ENCODE measurements at places on chromosomes 2 and 18.

DNA sequence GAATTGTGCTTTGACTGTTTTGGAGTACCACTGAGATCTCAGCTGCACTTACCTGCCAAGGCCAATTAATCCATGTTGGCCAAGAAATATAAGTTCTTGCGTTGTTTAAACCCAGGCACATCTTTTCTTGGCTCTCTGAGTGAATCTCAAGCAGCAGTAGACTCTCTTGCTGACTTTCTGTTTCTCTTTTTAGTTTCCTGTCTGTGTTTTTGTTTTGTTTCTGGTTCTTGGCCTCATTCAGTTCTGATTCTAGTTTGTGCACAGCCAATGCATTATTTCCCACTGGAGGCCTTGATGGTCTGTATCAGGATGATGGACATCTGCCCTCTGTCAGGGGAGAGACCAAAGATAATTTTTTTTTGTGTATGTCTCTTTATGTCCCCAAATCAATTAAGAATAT is 379.4 kb downstream of the CDH2 start:
- DNase-seq: no peak

DNA sequence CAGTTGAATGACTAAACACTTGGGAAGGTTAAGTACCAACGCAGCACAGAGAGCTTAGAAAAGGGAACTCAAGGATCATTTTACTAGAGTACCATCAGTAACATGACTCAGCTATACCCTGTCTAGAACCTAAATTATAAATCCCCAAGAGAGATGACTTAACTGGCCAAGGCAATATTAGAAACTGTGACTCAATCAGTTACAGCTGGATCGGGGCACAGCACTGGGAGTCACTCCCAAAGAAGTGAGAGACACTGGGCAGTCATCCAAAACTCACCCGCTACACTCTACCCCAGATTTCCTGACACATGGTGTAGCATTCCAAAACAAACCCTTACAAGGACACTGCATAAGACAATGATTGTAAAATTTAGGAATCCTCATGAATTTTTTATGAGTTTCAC is 17.7 kb downstream of the IWS1 start:
- no peak for DNase-seq

DNA sequence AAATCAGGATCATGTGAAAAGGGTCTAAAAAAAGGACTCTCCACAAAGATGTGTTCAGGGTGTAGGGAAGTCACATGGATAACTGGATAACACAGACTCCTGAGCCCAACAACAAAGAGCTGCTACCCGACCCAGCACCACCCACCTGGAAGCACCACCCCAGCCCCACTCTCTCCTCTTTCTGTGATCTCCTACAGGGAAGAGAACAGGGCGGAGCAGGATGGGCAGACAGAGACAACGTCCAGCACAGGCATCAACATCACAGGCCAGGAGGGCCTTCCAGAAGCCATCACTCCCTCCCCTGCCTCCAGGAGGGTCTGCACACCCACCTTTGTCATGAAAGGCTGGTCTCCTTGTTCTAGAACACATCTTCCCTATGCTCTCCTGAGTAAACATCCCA is 1.3 kb upstream of the CIB4 start:
- no peak for DNase-seq

- DNase-seq: no peak
Observed at GRCh38 chr2:187994464-187995331, 297.0 kb upstream of the GULP1 start.

GRCh38 chr18:47987388-47987699 is 56.9 kb upstream of the SMAD2 start:
- DNase-seq: no peak

DNA sequence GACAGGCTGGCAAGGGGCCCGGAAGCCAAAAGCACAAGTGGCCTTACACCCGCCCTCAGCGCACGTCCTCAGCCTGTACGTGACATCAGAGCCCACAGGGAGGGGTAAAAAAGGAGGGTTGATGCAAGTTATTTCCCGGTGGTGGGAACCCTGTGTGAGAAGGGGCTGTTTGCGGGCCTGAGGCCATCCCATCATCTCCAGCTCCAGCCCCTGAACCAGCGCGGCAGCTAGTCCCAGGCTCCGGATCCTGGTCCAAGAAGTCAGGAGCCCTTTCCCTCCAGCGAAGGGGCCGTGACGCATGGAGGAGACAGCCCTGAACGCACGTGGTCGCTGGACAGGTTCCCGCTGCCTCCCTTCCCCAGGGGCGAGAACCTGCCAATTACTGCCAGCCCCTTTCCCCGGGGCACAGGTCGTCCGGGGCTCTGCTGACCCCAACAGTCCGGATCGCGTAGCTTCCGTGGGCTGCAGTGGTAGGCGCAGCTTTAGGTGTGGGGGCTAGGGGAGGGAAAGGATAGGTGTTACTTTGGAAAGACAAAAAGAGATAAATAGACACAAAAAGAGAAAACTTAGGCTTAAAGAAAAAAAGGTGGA is 1.3 kb upstream of the LRP2 start:
- DNase-seq: peak; percentile 21

GRCh38 chr2:150591496-150592285 is 104.2 kb upstream of the RND3 start:
- DNase-seq: no peak

- no peak for DNase-seq
Observed at GRCh38 chr2:60499651-60500265, 53.7 kb downstream of the BCL11A start.

Data from activated CD4-positive, alpha-beta T cell treated with anti-CD3 and anti-CD28 coated beads for 24 hours (primary cell).